ENCODE measurements at places on chromosomes 1 and 21. TPM values are rescaled to one million over a fixed set of nuclear protein-coding genes. Genes with fewer than 3 reads are reported as not detected.

DNA sequence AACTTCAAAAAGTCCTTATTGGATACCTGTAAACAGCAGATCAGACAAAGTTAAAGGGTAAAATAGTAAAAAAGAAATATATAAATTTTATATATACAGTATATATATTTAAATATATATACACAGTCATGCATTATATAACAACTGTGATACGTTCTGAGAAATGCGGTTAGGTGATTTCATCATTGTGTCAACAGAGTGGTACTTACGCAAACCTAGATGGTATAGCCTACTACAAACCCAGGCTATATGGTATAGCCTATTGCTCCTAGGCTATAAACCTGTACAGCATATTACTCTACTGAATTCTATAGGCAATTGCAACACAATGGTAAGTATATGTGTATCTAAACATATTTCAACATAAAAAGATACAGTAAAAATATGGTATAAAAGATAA, 222.7 kb downstream of the NUF2 start:
- no peak for DNase-seq

DNA sequence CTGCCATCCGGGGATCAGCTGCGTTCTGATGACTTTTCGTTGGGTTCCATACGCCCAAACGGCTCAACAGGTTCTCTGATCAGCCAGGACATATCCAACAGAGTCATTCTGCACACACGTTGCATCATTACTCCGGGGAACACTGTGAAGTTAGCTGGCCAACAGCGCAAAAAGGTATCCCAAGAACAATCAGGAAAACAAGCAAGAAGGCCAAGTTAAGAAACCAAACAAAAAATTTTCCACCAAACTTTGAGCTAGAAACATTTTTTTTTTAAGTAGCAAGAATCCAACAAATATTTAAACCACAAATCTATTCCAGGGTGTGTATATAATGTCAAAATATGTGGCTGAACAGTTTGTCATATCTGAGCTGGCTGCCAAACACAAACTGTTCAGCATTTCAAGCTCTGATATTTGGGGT, 29.2 kb downstream of the NID1 start:
- no peak for DNase-seq

DNA sequence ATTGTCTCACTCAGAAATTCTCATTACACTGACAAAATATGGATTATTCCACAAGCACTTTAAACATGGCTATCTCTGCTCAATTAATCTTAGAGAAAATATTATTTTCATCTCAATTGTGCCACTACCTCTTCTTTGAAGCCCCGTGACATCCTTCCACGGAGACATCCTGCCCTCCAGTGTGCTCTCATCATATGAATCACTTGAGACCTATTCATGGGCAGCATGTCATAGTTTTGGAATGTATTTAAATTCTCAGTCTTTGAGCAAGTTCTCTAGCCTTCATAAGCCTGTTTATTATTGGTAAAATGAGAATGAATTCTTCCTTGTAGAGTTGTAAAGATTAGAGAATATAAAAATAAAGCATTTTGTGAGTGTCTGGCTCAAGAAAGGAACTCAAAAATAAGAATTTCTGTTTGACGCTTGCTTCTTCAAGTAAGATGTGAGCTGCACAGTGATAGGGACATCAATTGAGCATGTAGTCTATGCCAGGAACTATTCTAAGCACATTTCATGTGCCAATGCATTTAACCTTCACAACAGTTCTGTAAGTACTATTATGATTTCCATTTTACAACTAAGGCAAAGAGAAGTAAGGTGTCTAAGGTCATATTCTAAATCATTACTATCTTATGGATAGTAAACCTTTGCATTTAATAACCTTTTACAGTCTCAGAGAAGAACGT, 557.4 kb upstream of the ZRANB2 start:
- DNase-seq, result no peak

GRCh38 chr1:12541274-12542137, 76.5 kb downstream of the DHRS3 start:
- no peak for DNase-seq

DNA sequence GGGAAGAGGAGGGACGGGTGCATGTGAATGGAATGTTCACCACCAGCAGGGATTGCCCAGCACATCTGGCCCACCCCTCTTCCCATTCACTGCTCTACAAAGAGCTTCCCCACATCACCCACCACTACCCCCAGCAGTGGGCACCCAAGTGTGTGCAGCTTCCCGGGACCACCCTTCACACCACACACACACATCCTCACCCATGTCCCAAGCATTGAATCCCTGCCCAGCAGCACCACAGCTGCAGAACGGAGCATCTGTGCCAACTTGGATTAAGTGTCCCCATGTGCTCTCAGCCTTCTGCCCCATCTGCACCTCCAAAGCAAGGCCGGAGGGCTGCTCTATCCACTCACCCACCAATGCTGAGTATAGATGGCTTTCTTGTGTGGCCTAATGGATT, 141.4 kb downstream of the PSMG1 start:
- no peak for DNase-seq

DNA sequence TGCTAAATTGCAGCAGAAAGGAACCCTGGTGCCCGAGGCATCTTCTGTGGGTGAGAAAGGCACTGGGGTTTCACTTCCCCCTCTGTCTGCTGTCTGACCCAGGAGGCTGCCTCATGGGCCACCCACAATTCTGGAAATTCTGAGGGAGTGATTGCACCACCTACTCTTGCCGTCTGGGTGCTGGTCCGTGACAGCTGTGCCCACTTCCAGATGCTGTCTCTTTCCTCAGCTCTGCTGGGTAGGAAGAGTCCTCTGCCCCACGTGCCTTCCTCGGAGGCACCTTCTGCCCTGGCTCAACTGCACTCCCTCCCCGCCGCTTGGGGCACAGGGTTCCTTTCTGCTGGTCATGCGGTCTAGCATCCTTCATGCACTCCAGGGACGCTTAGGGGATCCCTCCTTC, 96.3 kb downstream of the ARHGEF10L start:
- DNase-seq, result peak; percentile 73

DNA sequence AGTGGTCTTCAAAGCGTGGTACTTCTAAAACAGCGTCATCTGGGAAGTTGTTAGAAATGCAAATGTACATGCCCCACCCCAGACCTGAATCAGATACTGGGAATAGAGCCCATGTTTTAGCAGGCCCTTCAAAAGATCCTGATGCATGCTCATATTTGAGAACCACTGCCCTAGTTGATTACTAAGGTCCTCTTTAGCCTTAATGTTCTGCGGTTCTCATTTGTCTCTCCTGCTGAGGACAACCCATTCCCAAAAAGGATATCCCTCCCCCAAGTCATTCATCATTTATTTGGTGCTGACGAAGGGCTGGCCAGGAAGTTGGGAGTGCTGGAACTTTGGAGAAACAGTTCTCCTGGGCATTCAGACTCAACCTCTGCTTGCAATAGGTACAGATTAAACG, 92.4 kb upstream of the RALGPS2 start:
- DNase-seq, result no peak

DNA sequence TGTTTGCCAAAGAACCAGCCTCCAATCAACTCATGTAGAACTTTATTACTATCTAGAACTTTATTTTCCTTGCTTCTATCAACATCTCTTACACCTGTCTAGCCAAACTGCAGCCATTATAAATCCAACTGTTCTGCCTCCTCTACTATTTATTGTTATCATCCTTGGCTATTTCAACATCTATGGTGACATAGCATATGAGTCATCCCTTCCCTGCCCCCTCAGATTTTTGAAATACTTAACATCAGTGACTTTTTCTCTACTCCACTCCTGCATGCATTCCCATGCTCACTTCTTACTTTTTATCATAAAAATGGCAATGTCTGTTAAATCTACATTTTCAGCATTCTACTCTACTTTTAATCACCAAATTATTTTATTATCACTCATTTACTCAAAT, 544.9 kb upstream of the NEGR1 start:
- no peak for DNase-seq

DNA sequence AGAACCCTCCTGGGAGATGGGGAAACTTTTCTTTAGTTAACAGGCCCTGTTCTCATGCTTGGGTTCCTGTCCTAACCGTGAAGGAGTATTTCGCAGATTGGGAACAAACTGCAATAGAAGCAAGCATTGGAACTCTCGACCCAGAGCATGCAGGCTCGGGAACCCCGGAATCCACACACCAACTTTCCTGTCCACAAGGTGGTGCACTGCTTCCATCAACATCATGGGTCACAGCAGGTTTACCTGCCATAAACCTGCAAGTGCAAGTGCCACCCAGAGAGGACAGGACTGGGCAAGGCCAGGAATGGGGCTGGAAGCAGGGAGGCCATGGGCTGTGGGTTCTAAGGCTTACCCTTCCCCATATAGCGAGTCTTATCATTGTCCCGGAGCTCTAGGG, 6.9 kb downstream of the ENO1 start:
- no peak for DNase-seq

DNA sequence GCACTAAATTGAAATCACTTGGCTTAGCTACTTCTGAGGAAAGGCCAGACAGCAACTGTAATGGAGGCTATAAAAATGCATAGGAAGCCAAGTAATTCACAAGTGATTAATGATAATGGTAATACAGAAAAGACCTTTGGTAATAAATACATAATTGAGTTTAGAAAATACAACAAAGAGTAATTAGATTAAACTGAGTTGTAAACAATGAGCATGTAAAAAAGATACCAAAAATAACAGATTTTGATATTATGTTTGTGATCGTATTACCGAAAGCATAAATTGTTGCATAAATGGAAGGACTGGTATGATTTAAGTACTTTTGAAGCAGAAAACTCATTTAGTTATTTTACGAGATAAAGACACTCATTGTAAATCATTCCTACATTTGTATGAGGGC, 556.7 kb upstream of the TMPRSS15 start:
- DNase-seq, result no peak

DNA sequence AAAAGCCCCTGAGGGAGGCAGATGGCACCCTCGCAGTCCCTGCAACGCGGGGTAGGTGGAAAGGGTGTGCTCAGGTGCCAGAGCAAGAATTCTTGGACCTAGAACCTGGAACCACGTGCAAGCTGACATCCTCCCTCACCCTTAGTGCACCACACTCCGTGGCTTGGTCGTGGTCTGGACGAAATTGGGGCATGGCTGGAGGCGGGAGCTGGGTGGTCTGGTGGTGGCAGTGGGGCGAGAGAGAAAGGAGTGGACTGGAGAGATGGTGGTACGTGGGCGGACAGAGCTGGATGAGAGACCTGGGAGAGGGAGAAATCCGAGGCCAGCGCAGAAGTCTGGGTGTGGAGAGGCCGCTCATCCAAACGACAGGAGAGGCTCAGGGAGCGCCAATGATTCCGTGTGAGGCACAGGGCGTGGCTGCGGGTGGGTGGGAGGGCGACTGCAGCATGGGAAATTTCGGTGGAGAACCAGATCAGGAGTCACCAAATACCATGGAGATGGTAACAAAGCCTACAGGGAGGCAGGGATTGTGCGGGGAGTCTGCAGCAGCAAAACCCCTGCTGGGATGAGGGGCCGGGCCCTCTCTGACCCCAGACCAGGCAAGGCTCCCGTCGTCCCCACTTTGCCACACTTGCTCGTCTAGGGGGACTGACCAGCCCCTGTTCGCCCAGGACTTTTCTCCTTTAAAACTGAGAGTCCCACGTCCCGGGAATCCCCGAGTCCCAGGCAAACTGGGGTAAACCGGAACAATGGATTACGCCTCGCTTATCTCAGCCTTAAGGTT, 31.9 kb downstream of the CDCP2 start:
- DNase-seq, result no peak

GRCh38 chr1:18651713-18652112, 21.1 kb downstream of the PAX7 start:
- no peak for DNase-seq

The CYP4A11 gene
- total RNA-seq, result 0.78 TPM

The ZBTB8B gene
- total RNA-seq, result not detected

The AUNIP gene
- total RNA-seq, result not detected

The TNFSF4 gene
- total RNA-seq, result 1.3 TPM

The LCA5L gene
- 0.78 TPM for total RNA-seq

The TPTE gene
- total RNA-seq, result not detected

The XCL2 gene
- not detected for total RNA-seq

The DNAH14 gene
- total RNA-seq, result 33.3 TPM

The ADGRB2 gene
- total RNA-seq, result 0.26 TPM

Measured in body of pancreas (tissue), 4 donors.